Aorta (tissue), 5 donors: ENCODE measurements at places on chromosomes 2 and 18. TPM values are rescaled to one million over a fixed set of nuclear protein-coding genes. Genes with fewer than 3 reads are reported as not detected.

Gene VSNL1
- not detected for total RNA-seq

Gene CTNNA2
- not detected for total RNA-seq

Gene UGT1A4
- total RNA-seq: not detected

Gene SLC16A14
- 6.0 TPM for total RNA-seq

Gene FAM124B
- 2.4 TPM for total RNA-seq

Gene NOL4
- total RNA-seq: not detected

Gene NPHP1
- 8.3 TPM for total RNA-seq

Gene LYPD6
- 0.23 TPM for total RNA-seq

Gene CNDP2
- total RNA-seq: 99.2 TPM

Gene RDH14
- total RNA-seq: 23.8 TPM

Gene CTLA4
- 0.30 TPM for total RNA-seq
